NCI-H510A (cell line): ENCODE measurements at places on chromosomes 11 and 22.
A peak's percentile ranks its signal among the peaks of the same experiment; 100 is the strongest.

DNA sequence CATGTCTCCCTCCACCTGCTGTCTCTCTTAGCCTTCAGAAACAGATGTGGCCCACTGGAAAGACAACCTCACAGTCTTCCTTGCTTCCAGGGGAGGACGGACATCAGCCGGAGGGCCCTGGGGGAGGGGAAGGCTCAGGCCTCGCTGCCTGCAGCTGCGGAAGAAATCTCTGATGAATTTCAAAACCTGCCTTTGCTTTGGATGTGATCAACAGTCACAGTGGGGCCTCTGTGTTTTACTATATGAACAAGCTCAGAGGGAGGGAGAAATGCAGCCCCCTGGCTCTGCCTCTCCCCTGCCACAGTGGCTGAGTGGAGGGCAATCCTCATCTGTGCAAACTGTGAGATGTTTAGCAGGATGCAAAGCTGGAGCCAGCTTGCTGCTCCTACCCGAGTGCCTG lies 282.8 kb downstream of the NTM start:
- no peak for DNase-seq

DNA sequence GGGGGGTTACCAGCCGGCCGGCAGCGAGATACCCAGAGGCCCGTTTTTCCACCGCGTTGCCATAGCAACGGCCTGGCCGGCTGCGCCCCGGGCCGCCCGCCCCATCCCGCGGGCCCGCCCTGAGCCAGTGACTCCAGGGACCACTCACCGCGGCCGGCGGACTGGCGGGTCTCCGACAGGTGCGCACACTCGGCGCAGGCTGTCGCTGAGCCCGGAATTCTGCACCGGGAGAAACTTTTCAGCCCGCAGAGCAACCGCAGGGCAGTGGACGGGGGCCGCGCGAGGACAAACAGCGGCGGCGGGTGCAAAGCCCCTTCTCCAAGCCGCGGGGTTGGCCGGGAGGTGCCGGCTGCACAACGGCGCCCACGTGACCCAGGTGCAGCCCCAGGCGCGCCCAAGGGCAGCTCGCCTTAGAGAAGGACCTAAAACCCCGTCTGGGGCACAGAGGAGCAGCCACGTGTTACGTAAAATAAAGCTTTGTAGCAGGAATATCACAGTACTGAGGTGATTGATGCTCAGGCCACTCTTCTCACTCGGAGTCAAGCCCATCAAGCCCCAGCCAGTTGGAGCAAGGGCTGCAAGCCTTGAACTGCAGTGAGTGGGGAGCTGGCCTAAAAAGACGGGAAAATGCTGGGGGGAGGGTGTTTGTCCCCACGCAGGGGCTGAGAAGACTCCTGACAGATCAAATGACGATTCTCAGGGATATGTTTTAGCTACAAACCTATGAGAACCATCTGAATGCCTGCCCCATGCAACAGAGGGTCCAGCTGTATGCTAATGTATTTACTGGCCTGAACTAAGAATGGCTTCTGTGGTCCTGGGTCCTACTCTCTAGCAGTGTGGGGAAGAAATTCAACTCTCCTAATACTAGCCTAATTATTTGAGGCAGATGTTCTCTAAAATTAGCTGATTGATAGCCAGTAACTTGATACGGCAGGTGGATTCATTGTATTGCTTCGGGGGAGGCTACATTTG lies at the start of gene STK33:
TSS of gene STK33 (minus strand) at position 294 of the 975 bp plus-strand sequence. CDS start 119,323 bp downstream, outside the sequence.
- DNase-seq = peak; percentile 72

DNA sequence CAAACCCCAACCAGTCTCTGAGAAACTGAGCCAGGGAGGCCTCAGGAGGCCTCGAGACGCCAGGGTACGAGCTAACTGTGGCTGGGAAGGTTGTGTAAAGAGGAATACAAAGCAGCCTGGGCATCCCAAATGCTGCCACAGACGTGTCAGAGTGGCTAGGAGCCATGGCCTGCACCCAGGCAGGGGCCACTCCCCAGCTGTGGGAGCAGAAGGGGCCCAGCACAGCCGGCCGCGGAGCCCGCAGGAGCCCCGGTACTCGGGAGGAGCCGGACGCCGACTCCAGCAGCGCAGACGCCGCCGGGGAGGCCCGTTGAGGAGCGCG lies 349.8 kb upstream of the B3GAT1 start:
- DNase-seq = no peak

- DNase-seq = no peak
These were observed 64.7 kb downstream of the SLC1A2 start for GRCh38 chr11:35354644-35355043.

DNA sequence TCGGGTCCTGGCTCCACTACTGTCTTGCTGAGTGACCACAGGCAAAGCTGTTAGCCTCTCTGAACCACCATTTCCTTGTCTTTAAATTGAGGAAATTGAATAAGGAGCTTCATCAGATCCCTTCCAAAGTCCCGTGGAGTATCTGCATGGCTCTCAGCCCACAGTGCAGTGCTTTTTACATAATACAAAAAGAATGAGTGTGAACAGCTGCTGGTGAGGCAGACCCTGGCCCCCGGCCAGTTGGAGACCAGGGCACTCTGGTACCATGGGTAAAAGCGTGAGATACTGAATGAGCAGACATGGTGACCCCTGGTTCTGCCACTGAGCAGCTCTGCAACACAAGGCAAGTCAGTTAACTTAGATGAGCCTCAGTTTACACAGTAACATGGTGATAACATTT lies 86.8 kb downstream of the GALNT18 start:
- no peak for DNase-seq
